ENCODE measurements at places on chromosomes 6 and 20.

GRCh38 chr20:62728028-62728780 is 19.6 kb downstream of the NTSR1 start:
- DNase-seq, result no peak

DNA sequence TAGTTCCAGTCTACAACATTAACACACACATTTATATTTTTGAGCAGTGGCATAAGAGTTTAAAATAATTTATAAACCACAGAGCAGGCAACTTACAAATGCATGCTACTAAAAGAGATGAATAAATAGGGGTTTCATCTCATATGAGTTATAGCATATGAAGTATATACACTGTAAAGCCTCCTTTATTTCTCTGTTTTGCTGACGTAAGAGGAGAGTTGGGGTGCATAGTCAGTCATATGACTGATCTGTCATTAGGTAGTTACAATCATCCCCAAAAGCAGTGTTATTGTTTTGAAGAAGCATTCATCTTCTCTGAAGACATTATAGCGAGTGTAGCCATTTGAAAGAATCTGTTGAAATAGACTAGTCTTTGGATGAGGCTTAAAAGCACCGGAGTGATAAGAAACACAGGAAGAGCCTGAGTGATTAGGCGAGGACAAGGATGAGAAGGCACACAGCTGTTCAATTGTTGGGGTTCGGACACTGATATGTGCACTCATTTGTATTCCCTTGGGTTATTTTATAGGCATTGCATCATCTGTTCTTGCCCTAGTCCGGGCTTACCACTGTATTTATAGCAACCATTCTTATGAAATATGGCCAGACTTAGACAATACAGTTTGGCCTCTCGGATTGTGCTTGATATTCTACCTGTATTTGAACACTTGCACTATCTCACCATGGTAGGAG is 325.7 kb downstream of the SAMD5 start:
- DNase-seq, result no peak

GRCh38 chr20:46307999-46308257 is 370 bp downstream of the CDH22 start:
- DNase-seq, result no peak

GRCh38 chr6:13438126-13438525 is 49.3 kb downstream of the GFOD1 start:
- no peak for DNase-seq

GRCh38 chr6:115811541-115811940 is 249.2 kb downstream of the FRK start:
- no peak for DNase-seq

DNA sequence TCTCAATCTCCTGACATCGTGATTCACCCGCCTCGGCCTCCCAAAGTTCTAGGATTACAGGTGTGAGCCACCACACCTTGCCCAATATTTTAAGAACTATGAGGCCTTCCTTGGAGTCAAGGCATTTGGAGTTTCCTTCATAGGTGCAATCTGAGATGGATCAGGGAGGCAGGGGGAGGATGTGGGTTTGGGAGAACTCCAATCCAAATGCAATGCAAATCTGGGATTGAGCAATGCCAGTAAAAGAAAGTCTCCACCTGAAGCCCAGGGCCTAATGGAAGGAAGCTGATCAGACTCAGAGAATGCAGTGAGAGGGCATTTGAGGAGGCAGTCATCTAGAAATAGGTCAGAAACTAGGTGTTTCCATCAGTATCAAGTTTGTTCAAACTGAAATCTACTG is 21.2 kb downstream of the RSPH3 start:
- no peak for DNase-seq

DNA sequence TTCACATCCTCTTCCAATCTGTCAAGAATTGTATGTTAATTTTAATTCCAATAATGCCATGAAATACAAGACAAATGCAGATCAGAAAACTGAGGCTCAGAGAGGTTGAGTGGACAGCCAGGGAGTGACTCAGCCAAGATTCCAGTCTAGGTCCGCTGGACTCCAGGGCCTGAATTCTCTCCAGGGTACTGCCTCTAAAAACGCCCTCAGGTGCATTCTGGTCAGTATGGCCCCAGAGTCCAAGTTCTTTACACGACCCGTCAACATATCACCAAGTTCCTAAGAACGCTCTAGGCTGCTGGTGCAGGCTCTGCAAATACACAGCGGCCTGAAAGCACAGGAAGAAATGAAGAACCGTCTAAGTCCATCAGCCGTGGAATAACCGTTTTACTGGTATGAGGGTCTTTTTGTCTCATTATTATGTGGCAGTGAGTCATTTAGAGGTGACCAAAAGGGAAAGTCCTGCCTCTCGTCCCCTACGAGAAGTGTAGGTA is 709 bp upstream of the ASXL1 start:
- no peak for DNase-seq

- no peak for DNase-seq
Observed at GRCh38 chr6:25363427-25363826, 84.3 kb downstream of the CARMIL1 start.

- DNase-seq, result no peak
Observed at GRCh38 chr6:10589429-10589727, 68.2 kb downstream of the GCNT2 start.

- DNase-seq, result no peak
Observed at GRCh38 chr20:37816003-37816402, 86.9 kb upstream of the VSTM2L start.

GRCh38 chr6:110537208-110538123 is 61.1 kb upstream of the SLC22A16 start:
- no peak for DNase-seq

DNA sequence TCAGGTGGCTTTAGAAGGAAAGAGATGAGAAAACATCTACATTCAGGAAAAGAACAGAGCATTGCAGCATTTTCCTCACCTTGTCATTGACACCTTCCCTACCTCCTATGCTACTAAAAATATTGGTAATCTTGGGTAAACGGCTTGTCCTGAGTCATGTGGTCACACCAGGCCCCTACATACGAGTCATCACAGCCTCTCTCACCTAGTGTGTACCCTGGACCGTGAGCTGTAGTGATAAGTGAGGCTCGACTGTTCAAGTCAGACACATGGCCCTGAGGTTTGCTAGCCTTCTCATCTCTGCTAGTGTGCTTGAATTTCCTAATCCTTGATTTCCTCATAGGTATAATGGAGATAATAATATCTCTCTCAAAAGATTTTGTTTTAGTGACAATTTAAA is 29.6 kb upstream of the TMEM244 start:
- DNase-seq, result no peak

DNA sequence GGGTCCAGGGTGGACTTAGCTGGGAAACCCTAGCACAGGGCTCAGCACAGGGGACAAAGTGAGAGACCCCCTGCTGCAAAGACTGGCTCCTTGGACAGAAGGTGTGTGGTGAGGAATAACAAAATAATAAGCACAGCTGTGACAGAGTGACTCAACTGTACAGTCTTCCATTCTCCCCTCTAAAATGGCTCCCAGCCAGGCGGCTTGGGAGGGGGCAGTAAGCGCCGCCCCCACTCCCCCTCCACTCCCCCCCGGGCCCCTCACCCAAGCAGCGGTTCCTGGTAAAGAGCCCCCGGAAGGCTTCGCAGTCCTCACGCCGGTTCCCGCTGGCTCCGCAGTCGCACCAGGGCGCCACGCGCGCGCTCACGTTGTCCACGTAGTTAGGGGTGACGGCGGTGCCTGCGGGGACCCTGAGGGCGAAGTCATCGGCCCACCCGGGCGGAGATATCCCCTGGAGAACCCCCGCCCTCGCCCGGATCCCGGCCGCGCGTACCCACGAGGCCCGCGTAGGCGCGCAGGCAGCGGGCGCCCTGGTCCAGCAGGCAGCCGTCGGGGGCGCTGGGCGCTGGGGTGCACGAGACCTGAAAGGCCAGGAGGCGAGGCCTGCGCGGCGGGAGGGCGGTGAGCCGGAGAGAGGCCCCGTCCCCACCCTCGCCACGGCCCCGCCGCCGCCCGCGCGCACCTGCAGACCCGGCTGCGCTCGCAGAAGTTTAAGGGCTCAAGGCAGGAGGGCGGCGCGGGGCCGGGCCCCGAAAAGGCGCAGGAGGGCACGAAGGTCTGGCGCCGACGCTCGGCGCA is 2.7 kb downstream of the GFRA4 start:
- no peak for DNase-seq

DNA sequence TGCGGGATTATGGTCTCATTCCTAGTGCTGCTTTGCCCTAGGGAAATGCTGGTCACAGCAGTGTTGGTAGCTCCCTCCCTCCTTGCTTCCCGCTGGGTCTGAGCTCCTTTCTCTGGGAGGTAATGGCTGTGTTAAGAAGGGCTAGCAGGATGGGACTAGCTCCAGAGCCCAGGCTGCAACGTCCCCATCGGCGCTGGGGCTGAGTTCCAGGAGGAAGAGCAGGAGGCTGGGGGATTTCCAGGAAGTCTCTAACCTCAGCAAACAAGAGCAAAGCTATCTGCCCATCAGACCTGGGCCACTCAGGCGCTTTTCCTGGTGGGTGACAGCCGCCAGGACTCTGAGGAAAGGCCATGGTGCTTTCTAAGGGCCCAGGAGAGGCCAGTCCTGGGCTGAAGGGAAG is 174.2 kb downstream of the DLL1 start:
- no peak for DNase-seq

DNA sequence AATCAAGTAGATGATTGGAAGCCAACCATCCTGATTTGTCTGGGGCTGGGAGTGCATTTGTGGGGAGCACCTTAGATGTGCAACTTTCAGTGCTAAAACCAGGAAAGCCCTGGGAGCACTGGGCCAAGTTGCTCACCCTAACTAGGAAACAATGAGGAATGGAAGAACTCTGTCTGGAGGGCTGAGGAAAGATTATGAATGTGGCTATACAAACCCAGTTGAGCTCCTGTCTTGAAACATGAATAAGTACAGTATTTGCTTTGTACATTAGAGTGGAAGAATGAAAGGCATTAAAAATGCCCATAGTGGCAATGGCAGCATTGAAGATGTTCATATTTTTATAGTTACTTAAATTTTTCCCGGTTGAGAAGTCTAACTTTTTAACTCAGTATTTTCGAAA is 121.1 kb downstream of the HDGFL1 start:
- no peak for DNase-seq

- no peak for DNase-seq
Observed at GRCh38 chr6:16802071-16802470, 40.8 kb upstream of the ATXN1 start.

- no peak for DNase-seq
Observed at GRCh38 chr6:139016337-139017213, 12.0 kb upstream of the ABRACL start.

DNA sequence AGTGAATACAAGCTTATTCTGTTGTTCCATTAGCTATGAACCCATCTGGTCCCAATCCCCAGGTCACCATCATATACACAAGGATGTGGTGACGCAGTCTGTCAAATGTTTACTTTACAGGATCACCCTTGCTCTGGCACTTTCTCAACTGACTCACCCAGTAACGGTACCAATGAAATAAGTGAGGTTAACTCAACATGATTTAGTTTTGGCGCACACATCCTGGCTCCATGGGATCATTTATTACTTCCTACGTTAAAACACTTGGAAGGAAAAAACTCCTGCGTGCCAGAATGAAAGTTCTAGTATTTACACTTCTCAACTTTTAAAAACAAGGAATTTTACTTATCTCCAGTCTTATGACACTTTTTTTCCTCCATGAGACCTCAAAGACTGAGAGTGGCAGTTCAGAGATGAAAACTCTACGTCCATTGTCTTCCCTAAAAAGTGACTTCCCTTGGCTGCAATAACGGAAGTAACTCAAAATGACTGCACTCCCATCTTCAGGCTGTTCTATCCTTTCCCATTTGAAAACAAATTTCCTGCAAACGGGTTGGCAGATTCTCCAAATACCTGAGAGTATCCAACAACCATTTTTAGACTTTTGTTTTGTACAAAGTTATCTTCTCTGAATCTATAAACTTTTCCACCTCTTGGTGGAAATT is 15.9 kb downstream of the AGPAT4 start:
- DNase-seq, result no peak

- DNase-seq, result no peak
Observed at GRCh38 chr6:16198061-16198705, 40.2 kb upstream of the GMPR start.

GRCh38 chr6:170388113-170388512 is 81.6 kb downstream of the FAM120B start:
- no peak for DNase-seq

Measured in neural crest cell (in vitro differentiated cells).